ENCODE measurements at places on chromosomes 6 and 20.

DNA sequence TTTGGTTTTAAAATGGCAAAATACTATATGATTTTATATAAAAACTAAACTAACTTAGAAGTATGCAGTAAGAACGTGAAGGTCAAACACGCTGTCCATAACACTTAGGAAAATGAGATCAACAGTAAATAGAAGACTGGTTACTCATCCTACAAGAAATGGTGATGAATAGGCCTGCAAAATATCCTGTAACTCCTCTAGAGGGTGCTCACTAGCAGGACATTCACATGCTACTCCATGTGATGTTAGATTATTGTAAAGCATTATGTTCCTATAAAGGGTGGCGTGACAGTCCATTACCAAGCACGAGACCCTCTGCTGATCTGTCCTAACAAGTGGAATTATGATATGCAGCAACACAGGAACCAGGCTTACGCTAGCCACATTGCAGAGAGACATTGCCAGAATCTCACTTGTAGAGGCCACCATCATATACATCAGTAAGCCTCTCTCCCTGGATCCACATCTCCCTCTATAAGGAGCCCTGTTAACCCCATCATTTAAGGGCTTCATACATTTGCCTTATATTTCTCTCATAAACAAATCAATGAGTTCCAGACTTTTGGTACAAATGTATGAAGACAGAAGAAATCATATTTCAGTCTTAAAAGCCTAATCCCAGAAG is 18.0 kb upstream of the DEFB129 start:
- peak; percentile 44 for DNase-seq

DNA sequence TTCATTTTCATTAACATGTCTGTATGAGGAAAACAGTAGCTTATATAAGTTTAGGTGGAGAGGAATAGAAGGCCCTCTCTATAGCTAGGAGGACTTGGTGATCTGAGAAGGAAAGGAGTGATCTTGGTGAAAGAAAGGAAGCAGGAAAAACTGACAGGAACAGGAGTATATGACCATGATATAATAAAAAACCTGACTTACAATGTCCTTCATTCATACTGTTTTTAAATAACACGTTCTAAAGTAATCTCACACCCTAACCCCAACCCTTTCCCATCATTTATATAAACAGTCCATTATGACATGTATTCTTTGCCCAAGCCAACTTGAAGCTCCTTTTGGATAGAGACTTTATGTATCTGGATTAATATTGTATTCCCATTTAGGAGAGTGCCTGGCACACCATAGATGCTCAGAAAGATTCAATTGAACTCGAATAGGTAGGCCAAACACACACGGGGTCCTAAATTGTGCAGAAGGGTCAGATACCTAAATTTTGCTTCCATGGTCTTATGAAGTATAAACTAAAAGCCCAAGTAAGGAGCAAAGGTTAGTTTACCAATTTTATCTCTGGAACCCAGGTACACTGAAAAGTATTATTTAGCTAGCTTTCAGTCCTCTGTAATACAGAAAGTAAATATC is 75.9 kb downstream of the OR2B2 start:
- no peak for DNase-seq

GRCh38 chr20:45647441-45648050 is 16.5 kb upstream of the WFDC9 start:
- no peak for DNase-seq

DNA sequence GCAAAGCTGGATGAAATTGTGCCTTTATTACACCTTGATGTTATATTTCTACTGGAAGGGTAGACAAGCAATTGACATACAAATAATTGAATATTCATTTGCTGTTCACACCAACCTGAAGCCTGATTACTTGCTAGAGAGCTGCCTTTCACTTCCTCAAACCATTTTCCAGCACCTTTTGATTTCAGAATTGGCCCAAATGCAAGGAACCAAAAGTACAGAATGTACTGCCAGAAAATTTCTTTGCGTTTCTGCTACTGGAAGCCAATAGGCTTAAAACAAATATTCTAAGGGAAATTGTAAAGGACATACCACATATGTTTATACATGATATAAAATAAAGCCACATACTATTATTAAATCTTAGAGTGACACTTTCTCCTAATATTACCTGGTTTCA is 94.5 kb downstream of the RFPL4B start:
- no peak for DNase-seq

DNA sequence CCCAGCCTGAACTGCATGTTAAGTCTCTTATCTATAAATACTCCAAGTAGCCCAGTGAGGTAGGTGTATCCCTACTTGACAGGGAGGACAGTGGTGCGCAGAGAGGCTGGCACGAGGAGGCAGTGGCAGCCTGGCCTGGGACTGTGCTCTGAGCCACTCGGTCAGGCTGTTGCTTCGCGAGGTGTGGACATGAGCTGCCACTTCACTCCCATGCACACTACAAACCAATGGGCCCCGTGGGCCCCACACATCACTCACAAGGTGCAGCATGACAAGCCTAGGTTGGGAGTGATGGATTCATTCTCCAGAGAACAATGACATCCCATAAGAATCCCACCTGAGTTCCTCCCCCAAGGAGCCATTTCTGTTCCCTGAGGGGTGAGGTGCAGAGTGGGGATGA is 54.9 kb downstream of the TMEM242 start:
- no peak for DNase-seq

DNA sequence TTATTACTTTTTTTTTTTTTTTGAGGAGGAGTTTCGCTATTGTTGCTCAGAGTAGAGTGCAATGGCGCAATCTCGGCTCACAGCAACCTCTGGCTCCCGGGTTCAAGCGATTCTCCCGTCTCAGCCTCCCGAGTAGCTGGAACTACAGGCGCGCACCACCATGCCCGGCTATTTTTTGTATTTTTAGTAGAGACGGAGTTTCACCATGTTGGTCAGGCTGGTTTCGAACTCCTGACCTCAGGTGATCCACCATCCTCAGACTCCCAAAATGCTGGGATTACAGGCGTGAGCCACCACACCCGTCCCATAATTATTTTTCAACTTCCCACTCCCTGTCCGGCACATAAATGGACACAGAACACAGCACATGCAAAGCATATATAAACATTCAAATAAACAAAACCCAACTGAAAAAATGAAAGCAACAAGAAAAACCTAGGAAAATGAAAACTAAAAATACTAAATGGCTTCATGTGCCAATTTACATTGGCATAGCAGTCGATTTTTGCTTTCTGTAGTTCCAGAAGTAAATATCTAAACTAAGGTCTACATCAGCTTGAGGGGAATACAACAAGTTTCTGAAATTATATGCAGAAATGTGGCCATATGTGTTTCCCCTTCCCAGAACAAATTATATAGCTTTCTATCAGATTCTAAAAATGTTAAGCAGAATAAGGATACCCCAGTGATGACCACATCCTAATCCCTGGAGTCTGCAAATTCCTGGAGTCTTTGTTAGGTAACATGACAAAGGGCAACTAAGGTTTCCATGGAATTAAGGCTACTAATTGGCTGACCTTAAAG is 113.9 kb downstream of the HFE start:
- DNase-seq = no peak

GRCh38 chr20:34065260-34065659 is 46.8 kb downstream of the EIF2S2 start:
- no peak for DNase-seq

- peak; percentile 58 for DNase-seq
Measured at GRCh38 chr20:1469925-1470571, 3.4 kb upstream of the NSFL1C start.

GRCh38 chr6:37029249-37029971 is 24.0 kb downstream of the FGD2 start:
- DNase-seq = no peak

GRCh38 chr20:19850198-19850533 is 92.1 kb downstream of the RIN2 start:
- DNase-seq = no peak

DNA sequence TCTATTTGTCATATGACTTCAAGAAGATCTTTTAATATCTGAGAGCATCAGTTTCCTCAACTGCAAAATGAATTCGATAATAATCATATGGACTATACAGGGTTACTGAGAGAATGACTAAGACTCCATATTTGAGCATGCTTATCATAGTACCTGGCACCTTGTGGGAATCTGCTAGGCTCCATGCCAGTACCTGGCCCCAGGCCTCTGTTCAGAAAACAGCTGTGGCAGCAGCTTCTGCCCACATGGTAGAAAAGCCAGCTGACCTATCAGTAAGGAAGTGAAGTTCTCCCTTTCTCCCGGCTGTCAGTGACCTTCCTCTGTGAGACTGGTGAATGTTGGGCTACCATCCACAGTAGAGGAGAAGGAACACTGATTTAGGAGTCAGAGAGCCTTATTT is 574.9 kb upstream of the CHD6 start:
- no peak for DNase-seq

GRCh38 chr6:64224819-64225218 is 589.2 kb downstream of the PHF3 start:
- DNase-seq = peak; percentile 78

- no peak for DNase-seq
Measured at GRCh38 chr6:147564556-147564955, 56.1 kb downstream of the SAMD5 start.

- no peak for DNase-seq
Measured at GRCh38 chr6:17536586-17536985, 63.5 kb upstream of the FAM8A1 start.

DNA sequence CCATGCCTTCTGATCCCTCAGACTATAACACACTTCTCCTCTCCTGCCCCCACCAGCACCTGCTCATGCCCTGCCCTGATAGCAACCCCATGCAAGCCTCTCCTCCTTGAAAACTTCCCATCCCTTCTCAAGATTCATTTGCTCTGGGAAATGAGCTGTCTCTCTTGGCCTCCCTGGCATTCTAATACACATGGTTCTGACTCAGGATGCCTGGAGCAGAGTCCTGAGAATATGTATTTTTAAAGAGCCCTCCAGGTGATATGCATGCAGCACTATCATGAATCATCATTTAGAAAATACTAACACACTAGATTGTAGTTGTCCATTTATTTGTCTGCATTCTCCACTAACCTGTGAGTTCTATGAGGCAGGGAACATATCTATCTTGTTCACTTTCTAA is 26.6 kb downstream of the HDGFL1 start:
- DNase-seq = no peak

DNA sequence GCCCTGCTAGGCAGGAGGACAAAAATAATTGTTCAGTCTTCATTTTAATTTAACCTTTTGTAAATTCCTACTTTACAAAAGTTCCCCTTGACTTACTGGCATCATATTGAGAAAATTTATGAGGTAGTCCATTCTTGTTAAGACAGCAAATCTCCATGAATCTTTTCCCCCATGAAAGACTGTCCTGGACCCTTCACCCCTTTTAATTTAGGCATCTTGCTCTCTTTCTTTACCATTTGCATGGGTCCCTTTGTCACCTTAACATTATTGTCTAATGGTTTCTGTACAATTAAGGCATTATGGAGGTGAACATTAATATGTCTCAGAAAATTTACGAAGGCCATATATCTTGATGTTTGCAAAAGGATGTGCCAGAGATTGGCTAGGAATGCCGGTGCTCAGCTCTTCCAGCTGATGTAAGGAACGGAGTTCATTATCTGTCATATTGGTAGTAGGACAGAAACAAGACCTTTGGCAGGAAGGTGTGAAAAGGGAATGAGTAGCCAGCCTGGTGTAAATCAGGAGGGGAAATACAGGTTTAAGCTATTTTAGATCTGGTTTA is 382.8 kb upstream of the TSHZ2 start:
- no peak for DNase-seq

DNA sequence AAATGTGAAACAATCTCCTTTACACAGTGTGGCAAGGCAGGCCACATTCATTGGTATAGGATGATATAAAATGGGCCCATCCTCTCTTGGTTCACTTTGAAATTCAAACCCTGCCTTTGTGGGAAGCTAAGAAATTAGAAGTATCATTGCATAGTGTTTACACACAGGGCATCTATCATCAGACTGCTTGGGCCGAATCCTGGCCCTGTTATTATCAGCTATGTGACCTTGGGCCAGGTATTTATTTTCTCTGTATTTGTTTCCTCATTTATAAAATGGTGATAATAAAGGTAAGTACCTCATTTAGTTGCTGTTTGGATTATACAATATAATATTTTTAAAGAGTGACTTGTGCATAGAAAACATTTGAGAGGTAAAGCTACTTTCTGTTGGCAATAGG is 45.5 kb downstream of the PTPRK start:
- no peak for DNase-seq

DNA sequence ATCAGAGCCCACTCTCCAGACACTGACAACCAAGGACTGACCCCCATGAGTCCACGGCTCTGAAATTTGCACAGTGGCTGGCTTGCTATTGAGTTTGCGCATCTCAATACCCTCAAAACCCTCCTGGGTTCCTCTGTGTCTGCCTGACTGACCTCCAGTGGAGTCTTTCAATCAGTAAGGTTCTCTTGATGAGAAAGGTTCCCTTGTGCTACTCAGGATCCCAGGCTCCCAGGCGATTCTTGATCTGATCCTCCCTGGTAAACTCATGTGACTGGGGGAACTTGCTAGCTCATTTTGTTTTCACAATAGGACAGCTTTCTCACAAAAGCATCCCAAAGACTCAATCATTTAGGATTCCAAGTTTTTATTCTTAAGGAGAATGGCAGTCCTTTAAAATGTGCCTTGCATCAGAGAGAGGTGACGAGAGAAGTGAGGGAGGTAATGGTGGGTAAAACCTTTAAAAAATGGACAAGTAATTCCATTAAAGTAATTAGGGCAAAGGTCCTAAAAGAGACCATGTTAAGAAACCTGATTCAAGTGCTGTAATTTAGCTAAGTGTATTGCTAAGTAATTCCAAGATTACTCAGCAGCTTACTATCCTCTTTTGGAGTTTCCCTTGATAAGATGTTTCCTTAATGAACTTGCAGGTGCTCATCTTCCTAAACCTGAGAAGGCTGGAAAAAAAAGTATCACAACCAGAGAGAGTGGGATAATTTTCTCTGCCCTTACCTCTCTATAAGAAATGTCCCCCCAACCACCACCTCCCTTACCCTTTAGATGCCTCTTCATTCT is 304.7 kb upstream of the SGK1 start:
- peak; percentile 12 for DNase-seq

GRCh38 chr6:90216072-90216977 is 80.3 kb downstream of the BACH2 start:
- no peak for DNase-seq

GRCh38 chr6:29949934-29950333 is 7.6 kb downstream of the HLA-A start:
- no peak for DNase-seq

- no peak for DNase-seq
Measured at GRCh38 chr6:144993870-144994269, 708.7 kb downstream of the UTRN start.

GRCh38 chr20:20831794-20832193 is 119.3 kb upstream of the RALGAPA2 start:
- no peak for DNase-seq

- DNase-seq = no peak
Measured at GRCh38 chr6:160252073-160252813, 6.4 kb downstream of the SLC22A2 start.

DNA sequence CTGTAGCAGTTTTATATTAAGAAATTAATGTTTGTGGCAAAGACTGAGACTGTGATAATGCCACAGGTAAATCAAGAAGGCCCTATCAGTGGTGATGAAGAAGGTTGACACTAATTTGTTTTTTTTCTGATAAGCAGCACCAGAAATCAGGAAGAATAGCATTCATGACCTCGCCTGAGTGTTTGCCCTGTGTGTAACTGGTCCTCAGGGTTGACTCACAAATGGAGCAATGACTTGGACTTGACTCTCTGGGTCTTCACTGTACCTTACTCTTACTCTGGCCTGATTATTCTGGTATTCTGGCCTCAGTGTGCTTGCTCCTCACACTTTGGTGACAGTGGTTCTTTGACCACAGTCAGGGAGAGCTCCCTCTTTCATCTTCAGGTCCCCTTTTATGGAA is 243.9 kb downstream of the HAO1 start:
- DNase-seq = no peak

Data from NCI-H524 (cell line).